Sigmoid colon (tissue), 7 donors: ENCODE measurements at places on chromosomes 16 and 17. TPM values are rescaled to one million over a fixed set of nuclear protein-coding genes. Genes with fewer than 3 reads are reported as not detected.
A peak's percentile ranks its signal among the peaks of the same experiment; 100 is the strongest.

- DNase-seq, result peak; percentile 87
Measured at GRCh38 chr17:7436556-7437368, 1.5 kb downstream of the TMEM102 start.

DNA sequence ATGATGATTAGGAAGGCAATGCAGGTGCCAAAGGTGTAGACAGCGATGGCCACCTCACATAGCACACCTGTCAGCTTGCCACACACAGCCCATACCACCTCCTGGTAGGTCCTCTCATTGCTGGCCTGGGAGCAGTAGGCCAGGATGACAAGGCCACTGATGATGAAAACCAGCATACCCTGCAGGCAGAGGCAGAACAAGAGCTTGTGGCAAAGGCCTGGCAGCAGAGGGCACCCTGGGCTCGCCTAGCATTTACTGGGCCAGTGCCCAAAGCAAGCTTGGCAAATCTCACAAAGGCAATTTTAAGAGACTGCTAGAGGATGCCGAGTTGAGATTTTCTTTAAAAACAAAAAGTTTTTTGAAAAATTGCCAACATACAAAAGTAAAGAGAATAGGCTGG is 5.9 kb downstream of the SLC38A7 start:
- peak; percentile 71 for DNase-seq

DNA sequence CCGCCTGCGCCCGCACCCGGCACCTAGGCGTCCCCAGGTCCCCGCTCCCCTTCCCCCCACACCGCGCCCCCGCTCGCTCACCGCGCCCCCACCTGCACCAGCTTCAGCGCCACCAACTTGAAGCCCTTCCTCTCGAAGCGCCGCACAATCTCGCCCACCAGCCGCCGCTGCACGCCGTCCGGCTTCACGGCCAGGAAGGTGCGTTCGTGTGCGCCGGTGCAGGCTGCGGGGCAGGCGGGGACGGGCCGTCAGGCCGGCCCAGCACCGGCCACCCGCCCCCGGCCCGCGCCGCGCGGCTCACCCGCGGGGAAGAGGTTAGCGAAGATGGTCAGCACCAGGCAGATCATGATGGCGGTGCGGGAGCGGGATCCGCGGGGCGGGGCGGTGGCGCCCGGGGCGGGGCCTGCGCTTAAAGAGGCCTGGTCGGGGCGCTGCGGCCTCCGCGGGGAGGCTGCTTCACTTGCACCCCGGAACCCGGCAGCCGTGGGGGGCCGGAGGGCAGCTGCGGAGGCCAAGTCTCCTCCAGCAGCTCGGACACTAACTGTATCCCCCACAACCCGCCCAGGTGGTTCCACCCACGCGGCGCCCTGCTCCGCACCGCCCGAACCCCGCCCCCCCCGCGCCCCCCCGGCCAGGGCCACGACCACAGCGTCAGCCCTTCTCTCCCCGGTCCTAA is at the start of gene NME3:
TSS of gene NME3 (minus strand) at position 356 of the 676 bp plus-strand sequence. CDS start at position 347, 9 bp downstream.
- DNase-seq, result peak; percentile 88

- DNase-seq, result no peak
Measured at GRCh38 chr16:74026373-74027281, 270.0 kb upstream of the PSMD7 start.

NHLRC4 gene
- 4.2 TPM for total RNA-seq

GRCh38 chr17:4657678-4658077 is 16.2 kb upstream of the ALOX15 start:
- DNase-seq, result no peak

DNA sequence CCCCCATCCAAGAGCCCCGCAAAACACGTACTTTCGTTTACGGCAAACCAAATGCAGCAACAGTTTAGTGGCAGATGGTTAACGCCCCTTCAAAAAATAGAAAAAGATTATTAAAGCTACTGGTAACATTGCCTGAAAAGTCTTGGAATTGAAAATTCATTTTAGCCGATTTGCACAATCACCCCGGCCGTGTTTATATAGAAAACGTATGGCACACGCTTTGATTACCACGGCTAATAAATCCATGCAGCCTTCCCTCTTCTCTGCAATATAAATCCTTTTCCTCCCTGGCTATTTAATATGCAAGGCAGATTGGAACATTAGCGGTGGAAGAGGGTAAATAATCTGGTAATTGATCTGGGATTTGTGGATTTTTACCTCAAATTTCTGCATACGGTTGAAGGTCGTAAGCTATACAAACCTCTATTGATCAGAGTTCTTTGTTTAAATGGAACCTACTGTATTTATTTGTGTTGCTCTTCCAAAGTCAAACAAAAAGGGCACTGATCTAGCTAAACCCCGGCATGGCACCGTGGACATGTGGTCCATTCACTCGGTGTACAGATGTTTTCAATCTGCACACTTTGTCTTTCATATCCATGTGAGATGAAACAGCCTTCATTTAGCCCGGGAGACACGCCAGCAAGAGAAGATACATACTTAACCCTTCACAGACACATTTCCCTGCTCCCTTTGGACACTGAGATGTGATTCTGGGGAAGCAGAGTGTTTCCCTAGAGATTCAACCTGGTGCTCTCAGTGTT is 238.1 kb upstream of the MAF start:
- no peak for DNase-seq
